ENCODE measurements at places on chromosomes 7 and 10.

DNA sequence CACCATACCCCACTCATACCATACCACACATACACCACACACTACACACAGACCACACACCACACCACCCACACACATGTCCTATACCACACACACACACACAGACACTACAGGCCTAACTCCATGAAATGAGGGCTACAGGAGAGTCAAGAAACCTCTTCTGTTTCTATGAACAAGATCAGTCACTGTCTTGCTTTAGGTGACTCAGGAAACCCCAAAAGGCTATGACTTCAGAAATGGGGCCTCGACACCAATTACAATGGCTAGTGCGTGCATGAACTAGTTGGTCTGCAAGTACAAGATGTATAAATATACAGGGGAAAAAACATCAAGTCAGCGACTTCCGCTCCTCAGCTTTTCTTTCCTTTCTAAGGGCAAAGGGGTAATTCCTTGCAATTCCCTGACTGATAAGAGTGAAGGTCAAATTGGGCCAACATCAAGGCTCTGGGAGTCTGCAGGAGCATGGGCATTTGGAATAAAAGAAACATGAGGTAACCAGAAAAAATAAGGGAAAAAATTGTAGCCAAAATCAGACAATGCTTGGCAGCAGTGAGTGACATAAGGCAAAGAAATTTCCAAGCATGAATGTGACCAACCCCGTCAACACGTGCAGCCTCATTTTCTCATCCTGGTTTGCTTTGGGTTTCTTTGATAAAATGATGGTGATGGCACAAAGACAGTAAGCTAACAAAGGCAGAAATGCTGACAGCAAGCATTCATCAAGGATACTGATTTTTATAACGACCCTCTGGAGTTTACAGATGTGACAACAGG lies 1.5 kb downstream of the PKD1L1 start:
- H3K27ac ChIP-seq = no peak overlapping the region
- no peak overlapping the region for H3K4me3 ChIP-seq
- H3K27me3 ChIP-seq = no peaks in the 10 kb centered on the region
- H3K36me3 ChIP-seq = no peaks in the 10 kb centered on the region
- H3K4me1 ChIP-seq = peaks cover 13% of the 10 kb centered on the region

- no peak overlapping the region for H3K27ac ChIP-seq
- H3K36me3 ChIP-seq = no peaks in the 10 kb centered on the region
- H3K27me3 ChIP-seq = peaks cover 45% of the 10 kb centered on the region
- no peak overlapping the region for H3K4me3 ChIP-seq
- H3K4me1 ChIP-seq = no peaks in the 10 kb centered on the region
Observed at GRCh38 chr10:113450046-113450804, 102.6 kb upstream of the HABP2 start.

- peak overlapping the region; percentile 88 for H3K27ac ChIP-seq
- peaks cover 9% of the 10 kb centered on the region for H3K4me1 ChIP-seq
- DNase-seq = no peak
- no peak overlapping the region for H3K4me3 ChIP-seq
Observed at GRCh38 chr10:124975977-124976514, 34.1 kb downstream of the ZRANB1 start.

- peaks cover 31% of the 10 kb centered on the region for H3K4me1 ChIP-seq
- H3K27me3 ChIP-seq = peaks cover 3% of the 10 kb centered on the region
- H3K36me3 ChIP-seq = peaks cover 34% of the 10 kb centered on the region
- H3K4me3 ChIP-seq = no peak overlapping the region
- no peak overlapping the region for H3K27ac ChIP-seq
Observed at GRCh38 chr7:2172311-2173188, 60.2 kb downstream of the MAD1L1 start.

DNA sequence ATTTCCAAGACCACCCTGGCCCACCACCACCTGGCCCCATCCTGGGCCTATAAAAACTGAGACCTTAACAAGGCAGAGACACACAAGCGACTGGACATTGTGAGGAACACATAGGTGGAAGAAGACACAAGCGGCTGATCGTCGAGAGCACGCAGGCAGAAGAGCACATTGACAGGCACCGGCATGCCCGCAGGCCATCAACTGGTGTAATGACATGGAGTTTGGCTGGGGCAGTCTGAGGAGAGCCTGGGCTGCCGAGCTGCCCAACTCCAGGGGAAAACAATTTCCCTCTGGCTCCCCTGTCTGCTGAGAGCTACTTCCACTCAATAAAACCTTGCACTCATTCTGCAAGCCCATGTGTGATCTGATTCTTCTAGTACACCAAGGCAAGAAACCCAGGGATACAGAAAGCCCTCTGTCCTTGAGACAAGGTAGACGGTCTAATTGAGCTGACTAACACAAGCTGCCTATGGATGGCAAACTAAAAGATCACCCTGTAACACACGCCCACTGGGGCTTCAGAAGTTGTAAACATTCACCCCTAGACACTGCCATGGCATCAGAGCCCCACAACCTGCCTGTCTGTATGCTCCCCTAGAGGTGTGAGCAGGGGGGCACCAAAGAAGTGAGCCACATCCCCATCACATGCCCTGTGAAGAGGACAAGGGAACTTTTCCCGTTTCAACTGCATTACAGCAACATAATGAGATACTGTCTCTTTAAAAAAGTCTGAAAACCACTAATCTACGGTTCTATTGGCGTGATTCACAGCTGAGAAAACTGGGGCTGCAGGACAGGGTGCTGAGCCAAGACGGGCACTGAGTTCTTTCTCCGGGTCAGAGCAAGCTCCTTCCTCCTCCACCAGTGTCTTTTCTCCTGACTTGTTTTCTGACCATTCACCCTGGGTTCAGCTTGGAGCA lies 18.5 kb upstream of the TNS3 start:
- peaks cover 18% of the 10 kb centered on the region for H3K4me1 ChIP-seq
- peak; percentile 86 for DNase-seq
- H3K4me3 ChIP-seq = no peak overlapping the region
- no peaks in the 10 kb centered on the region for H3K36me3 ChIP-seq
- H3K27me3 ChIP-seq = no peaks in the 10 kb centered on the region

DNA sequence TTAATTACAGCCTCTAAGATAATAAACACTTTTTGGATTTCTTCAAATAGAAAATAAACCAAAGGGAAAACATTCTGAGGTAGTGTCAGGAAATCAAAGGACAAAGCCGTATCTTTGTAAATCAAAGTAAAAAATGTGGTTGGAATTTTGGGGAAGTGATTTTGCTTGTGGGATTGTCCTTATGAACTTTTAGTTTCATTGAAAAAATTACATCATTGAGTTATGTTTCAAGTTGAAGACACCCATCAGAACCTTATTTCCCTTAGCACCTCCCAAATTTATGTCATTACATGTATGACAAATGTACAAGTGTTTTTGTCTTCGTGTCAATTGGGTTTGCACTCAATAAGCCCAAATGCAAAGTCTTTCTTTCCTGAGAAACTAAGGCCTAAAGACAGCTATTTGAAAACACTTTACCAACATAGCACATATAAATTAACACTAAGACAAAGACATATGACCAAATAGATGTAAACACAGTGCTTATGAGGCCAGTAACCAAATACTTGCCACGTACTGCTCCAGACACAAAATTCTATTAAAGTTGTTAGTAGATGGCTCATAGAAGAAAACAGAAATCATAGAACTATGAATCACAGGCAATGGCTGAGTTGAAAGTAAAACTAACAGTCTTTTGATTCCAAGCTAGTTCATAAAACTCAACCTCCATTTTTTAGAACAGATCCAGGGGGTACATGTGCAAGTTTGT lies 26.9 kb upstream of the LAMB4 start:
- H3K4me1 ChIP-seq = no peaks in the 10 kb centered on the region
- no peak overlapping the region for H3K27ac ChIP-seq
- no peaks in the 10 kb centered on the region for H3K36me3 ChIP-seq

- H3K36me3 ChIP-seq = no peaks in the 10 kb centered on the region
- no peaks in the 10 kb centered on the region for H3K4me1 ChIP-seq
- peak; percentile 74 for DNase-seq
- H3K27ac ChIP-seq = no peak overlapping the region
- H3K4me3 ChIP-seq = no peak overlapping the region
- no peaks in the 10 kb centered on the region for H3K27me3 ChIP-seq
Observed at GRCh38 chr7:25009257-25009656, 29.3 kb upstream of the OSBPL3 start.
